ENCODE measurements at places on chromosomes 3 and 15. TPM values are rescaled to one million over a fixed set of nuclear protein-coding genes. Genes with fewer than 3 reads are reported as not detected.

GRCh38 chr3:23811919-23812318, 6.2 kb downstream of the UBE2E1 start:
- no peak for DNase-seq

- no peak for DNase-seq
Observed at GRCh38 chr3:72265256-72266015, 480.5 kb upstream of the PROK2 start.

The CHDH gene
- 3.7 TPM for total RNA-seq

GRCh38 chr15:45443645-45444044, 65.3 kb upstream of the GATM start:
- DNase-seq, result peak; percentile 20

DNA sequence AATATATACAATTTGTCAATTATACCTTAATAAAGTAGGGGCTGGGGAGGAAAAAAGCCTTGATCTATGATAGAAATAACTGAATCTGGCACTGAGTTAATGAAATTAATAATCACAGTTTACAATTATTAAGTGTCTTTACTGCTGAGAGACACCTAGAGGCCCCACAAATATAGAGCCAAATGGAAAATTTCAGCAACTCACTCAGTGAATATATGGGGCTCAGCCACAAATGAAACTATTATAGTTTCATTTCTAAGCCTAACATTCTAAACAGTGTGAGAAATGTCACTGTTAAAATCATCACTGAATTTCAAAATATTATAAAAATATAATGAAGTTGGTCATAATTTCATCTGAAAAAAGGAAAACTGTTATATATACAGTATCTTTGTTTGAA, 40.3 kb downstream of the GNB4 start:
- no peak for DNase-seq

DNA sequence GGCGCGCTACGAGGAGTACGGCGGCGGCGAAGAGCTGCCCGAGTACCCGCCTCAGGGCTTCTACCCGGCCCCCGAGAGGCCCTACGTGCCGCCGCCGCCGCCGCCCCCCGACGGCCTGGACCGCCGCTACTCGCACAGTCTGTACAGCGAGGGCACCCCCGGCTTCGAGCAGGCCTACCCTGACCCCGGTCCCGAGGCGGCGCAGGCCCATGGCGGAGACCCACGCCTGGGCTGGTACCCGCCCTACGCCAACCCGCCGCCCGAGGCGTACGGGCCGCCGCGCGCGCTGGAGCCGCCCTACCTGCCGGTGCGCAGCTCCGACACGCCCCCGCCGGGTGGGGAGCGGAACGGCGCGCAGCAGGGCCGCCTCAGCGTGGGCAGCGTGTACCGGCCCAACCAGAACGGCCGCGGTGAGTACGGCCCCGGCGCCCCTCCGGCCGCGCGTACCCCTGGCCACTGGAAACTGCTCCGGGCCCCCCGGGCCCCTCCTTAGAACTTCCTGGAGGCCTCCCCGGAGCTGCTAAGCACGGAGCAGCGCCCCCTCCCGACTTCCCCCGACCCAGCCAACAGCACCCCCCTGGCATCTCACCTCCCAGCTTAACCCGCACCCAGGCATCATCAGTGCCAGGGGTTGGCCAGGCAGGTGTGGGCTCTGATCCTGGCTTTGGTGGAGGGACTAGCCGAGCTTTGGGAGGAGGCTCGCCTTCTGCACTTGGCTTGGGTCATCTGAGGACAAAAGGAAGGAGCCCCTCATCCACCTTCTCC, 1.4 kb downstream of the LOXL1 start:
- DNase-seq, result peak; percentile 91

The MORC1 gene
- not detected for total RNA-seq

DNA sequence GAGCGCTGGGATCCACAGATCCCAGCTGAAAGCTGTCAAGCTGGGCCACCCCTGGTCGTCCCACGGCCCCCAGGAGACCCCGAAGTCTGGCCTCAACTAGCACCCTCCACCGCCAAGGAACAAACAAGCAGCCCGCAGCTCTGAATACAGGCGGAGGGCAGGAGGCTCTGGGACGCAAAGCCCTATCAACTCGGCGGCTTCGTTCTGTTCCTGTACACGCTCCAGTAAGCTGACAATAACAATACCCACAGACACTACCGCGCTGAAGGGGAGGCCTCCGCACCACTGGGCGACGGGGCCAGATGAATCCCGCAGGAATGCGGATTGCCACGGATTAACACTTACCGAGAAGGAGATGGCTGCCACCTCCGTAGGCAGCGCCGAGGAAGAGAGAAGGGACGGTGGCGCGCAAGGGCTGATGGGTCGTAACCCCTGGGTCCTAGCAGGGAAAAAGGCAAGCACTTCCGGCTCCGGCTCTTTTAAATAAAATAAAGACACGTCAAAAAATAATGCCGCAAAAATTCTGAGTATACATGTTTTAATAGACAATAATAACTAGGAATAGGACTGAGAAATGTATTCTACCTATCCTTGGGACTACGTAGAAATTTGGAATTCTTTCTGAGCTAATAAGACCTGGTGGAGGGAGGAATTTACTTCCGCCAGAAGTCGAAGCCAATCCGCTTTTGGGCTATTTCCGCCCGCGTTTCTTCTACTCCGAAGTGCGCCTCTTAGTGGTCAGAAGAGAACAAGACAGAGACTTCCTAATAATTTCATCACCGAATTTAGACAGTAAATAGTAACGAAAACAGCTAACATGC, at the start of gene RPL32:
Gene RPL32 (minus strand): TSS at position 417 of the 821 bp plus-strand sequence. CDS start 1,328 bp downstream, outside the sequence.
- DNase-seq, result peak; percentile 96

GRCh38 chr3:161369531-161369930, 1.8 kb downstream of the SPTSSB start:
- DNase-seq, result no peak

The ACKR2 gene
- 20.6 TPM for total RNA-seq

DNA sequence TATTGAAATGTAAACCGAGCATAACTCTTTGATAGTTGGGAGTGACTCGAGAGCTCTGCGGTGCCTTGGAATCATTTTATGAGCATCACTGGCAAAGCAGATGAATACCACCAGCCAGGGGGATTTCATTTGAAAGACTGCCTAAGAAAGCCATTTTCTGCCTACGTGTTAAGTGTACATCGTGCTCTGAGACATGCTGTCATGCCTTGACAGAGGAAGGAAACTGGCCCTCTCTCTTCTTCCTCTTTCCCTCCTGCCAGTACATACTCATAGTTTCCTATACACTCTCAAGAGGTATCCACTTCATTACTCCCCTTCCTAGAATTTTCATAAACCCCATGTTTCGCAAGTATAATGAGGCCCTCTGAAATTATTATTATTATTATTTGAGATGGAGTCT, 8.8 kb downstream of the BCL2A1 start:
- DNase-seq, result no peak

DNA sequence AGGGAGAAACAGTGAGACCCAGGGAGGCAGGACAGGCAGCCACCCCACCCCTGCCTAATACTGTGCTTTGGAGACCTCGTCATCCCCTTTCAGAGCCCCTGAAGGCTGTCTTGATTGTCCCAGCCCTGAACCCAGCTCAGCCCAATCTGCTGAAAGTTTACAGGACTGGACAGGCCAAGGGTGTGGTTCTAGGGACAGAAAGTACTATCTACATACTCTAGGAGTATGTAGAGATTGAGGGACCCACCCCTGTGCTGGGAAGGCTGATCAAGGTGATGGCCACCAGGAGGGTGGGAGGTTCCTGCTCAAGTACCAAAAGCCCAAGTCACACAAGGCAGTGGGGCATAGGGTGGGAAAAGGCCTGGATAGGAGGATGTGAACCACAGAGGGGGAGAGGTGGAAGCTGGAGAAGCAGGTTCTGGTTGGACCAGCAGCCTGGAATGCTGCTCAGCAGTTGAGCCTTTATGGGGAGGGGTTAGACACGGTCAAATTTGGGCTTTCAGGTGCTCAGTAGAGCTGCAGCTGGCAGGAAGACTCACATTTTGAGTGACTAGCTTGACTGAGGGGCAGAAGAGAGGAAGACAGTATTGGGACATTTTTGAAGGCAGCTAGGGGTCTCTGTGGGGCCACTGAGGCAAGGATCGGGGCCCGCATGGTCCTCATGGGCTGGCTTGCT, 6.7 kb downstream of the NBEAL2 start:
- DNase-seq, result peak; percentile 30

Data from posterior vena cava (tissue), 2 donors.